Muscle of arm (tissue), 14 donors: ENCODE measurements at places on chromosomes 2 and 18. TPM values are rescaled to one million over a fixed set of nuclear protein-coding genes. Genes with fewer than 3 reads are reported as not detected.

DNA sequence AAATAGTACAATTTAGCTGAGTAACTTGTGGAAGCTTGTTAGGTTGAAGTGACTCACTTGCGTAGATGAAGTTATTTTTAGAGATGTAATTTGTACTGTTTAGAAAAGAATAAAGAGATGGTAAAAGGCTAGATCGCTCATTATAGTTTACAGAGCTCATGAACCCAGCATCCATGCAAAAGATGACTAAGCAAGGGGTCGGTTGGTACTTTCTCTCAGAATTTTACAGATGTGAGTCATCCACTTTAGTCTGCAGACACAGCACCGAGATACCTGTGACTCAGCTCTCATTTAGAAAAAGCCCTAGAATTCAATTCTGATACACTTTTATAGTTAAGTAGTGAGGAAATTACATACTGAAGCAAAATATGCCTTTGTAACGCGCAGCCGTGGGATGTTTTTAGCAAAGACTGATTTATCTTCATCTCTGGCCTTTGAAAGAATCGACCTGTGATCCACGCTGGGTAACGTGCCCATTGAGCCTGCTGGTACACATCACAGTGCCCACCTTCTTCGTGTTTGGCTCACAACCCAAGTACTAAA lies 116.5 kb upstream of the FOSL2 start:
- no peak for DNase-seq

The ECEL1 gene
- 0.27 TPM for polyA plus RNA-seq

GRCh38 chr2:231425811-231426703 lies 30.5 kb downstream of the B3GNT7 start:
- no peak for DNase-seq

DNA sequence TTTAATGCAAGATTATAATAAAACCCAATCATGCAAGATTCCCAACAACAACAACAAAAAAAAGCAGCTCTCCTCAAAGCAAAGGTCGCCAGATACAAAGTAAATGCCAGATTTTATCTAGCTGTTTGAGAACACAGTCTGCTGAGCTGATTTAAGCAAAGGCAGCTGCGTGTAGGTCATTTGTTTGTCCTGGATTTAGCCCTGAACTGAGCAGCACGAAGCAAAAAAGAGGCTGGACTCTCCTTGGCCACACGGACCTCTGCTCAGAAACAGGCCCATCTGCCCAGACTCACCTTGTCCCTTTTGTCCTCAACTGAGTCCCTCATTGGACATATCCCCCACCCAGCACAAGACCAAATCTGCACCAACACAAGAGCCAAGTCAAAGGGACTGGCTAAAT lies 91.5 kb downstream of the PID1 start:
- peak; percentile 23 for DNase-seq

GRCh38 chr2:10406016-10406415 lies 42.1 kb downstream of the ODC1 start:
- DNase-seq, result no peak

The C2orf15 gene
- 1.1 TPM for polyA plus RNA-seq

- no peak for DNase-seq
Measured at GRCh38 chr2:119157850-119158511, 570 bp downstream of the C1QL2 start.

DNA sequence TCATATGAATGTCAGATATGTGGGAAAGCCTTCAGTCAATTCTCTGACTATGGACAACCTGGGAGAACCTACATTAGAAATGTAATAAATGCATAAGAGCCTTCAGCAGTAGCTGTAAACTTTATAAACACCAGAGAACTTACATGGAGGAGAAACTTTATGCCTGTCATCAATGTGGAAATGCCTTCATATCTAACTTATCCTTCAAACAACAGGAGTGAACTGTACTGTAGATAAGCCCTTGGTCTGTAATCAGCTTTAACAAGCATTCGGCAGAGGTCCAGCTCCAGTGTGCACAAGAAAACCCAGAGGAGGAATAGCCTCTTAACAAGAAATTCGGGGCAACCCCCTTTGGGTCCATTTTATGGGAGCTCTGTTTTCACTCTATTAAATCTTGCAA lies 14.8 kb upstream of the UXS1 start:
- no peak for DNase-seq

- DNase-seq, result no peak
Measured at GRCh38 chr2:121121661-121122060, 163.3 kb downstream of the TFCP2L1 start.

DNA sequence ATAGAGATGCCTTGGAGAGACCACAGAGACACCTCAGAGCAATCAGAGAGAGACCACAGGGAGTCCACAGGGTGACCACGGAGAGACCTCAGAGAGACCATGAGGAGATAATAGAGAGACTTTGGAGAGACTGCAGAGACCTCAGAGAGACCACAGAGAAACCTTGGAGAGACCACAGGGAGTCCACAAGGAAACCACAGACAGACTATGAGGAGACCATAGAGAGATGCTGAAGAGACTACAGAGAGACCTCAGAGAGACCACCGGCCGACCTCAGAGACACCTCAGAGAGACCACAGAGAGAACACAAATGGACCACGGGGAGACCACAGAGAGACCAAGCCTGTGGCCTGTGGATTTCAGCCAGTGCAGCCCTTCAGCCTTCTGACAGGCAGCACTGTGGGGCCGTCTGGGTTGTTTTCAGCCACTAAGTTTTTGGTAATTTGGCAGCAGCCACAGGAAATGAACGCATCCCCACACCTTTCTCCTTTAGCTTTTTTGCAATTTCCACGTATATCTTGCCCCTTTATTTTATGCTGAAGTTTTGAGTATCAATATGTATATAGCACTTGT lies 11.4 kb upstream of the TMEM18 start:
- no peak for DNase-seq

The DSG2 gene
- 22.7 TPM for polyA plus RNA-seq

- no peak for DNase-seq
Measured at GRCh38 chr2:157758586-157758985, 117.5 kb downstream of the ACVR1 start.

- DNase-seq, result no peak
Measured at GRCh38 chr18:74273394-74273793, 18.4 kb downstream of the CYB5A start.

GRCh38 chr2:33265584-33266338 lies 210.7 kb upstream of the RASGRP3 start:
- DNase-seq, result no peak

DNA sequence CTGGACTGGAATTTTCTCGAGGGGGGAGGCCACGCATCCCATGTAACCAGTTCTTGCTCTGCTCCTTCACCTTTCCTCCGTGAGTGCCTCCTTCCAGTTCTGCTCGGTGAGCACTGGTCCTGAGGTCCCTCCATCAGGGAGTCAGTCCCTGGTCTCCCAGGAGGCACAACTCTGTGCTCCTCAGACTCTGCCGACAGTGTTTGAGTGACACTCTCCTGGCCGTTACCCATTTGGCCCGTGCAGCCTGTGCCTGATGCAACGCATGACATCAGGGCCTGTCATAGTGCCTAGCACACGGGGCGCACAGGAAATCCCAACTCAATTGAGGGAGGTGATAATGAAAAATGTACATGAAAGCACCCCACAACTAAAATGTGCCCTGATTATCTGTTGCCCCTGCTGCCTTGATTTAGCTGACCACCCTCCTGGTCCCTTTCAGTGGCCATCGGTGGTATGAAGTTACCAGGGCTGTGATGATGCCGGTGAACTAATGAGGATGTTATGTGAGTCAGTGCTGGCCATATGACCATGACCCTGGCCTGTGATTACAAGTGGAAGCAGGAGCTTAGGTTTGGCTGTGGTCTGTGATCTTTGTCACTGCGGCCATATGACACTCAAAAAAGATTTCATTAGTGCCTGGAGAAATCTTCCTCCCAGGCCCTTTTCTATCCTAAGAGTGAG lies 144.6 kb downstream of the TDRD15 start:
- no peak for DNase-seq

The MAL gene
- 4.5 TPM for polyA plus RNA-seq

The IHH gene
- 0.09 TPM for polyA plus RNA-seq

- peak; percentile 66 for DNase-seq
Measured at GRCh38 chr2:147051248-147051647, 793.6 kb upstream of the ACVR2A start.

The CYP20A1 gene
- polyA plus RNA-seq, result 12.8 TPM

DNA sequence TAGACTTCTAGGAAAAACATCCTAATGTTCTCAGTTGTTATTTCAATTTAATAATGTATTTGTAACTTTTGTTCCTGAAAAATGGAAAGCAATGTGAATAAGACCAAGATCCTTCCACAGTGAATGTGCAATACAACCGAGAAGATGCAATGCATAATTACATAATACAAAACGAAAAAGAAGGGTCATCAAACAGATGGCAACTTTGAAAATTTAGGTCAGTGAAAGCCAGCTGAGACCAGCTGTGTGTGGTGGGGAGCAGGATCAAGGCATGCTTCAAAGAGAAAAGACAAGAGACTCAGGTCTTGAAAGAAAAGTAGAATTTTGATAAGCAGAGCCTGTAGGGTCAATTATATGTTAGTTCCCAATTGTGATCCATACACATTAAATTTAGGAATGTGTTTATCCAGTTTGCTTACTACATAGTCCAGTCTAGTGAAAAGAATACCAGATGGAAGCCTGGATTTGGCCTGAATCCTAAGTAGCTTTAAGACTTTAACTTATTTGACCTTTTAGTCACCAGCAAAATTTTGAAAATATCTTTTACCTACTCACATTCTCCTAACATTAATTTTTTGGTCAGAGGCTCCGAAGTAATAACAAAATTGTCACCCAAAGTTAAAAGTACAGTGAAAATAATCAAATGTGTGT lies 93.7 kb downstream of the COBLL1 start:
- no peak for DNase-seq

The ABCG8 gene
- 0.08 TPM for polyA plus RNA-seq

DNA sequence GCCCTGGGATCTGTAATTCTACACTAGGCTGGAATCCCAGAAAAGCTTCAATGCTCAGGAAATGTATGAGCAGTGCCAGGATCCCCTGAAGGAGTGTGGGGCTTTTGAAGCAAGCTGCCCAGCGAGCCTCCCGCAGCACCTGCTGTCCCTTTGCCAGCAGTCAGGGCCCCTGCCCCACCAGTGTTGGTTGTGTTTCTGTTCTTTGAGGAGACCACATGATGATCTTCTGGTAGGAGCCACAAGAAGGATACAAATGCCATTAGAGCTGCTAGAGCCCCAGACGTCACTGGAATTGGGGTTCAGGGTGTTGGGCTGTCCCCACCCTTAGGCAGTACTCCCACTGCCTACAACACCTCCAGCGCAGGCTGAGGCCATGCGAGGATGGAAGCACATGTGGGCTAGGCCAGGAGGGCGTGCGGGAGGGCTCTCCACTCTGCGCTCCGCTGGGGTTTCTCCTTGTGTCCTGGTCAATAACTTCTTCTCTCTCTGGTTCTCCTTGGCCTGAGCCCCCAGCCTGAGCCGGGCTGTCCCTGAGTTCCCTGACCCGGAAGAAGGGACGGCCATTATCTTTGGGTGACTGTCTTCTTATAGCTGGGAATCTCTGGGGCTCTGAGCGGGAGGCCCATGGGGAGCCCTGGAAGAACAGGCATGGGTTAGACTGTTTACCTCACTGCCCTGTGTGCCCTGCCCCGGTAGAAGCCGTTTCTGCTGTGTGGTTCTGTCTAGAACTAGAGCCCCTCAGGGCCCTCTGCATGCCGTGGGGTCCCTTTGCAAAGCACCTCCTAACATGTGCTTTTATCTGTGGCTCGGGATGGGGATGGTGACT lies 73.9 kb downstream of the LRRFIP1 start:
- no peak for DNase-seq

The FBXO48 gene
- not detected for polyA plus RNA-seq

- DNase-seq, result no peak
Measured at GRCh38 chr2:148993351-148993750, 45.1 kb upstream of the LYPD6B start.

The REG3A gene
- polyA plus RNA-seq, result not detected

The CDK15 gene
- 1.7 TPM for polyA plus RNA-seq

GRCh38 chr2:64313398-64313723 lies 140.6 kb upstream of the LGALSL start:
- DNase-seq, result peak; percentile 19

GRCh38 chr2:49598231-49598630 lies 443.9 kb upstream of the FSHR start:
- no peak for DNase-seq

DNA sequence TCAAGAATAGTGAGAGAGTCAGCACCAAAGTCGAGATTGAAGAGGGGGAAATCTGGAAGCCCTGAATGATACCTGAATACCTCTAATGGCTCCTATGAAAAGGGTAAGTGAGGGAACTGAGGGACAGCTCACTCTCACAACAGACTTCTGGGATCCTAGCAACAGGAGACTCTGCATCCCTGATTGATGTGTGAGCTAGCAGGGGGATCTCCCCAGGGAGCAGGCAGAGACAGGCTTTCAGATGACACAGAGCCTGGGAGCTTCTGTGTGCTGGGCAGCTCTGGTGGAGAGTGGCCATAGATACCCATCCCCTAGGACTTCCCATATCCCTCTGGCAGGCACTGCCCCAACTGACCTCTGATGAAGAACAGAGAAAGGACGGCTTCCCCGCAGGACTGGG lies 206.2 kb downstream of the EXOC6B start:
- DNase-seq, result no peak

The POTEJ gene
- polyA plus RNA-seq, result not detected

- DNase-seq, result no peak
Measured at GRCh38 chr2:2484301-2484700, 153.2 kb upstream of the MYT1L start.

DNA sequence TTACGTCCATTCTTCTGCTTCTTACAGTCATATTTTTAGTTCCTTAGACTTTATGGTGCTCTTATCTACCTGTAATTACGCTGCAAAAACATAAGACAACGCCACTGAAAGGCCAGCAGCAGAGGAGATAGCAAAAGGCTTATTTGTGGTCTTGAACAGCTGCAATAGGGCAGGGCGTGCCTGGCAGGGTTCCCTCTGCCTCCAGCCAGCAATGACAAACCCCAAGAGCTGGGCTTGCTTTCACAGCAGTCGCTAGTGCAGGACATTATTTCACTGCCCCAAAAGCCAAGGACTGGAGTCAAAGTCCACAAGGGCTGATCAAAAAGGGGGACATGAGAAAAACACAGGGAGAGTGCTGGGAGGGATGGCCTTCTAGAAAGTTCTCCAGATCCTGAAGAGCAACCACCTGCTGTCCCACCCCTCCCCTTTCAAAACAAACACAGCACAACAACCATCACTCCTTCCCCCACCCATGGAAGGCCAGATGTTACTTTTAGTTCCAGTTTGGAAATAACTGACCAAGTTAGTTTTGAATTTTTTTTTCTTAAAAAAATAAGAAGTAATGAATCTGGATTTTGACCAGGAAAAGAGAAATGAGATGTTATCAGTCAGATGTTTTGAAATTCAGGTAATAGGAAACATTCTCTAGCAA lies 127.8 kb downstream of the RBMS1 start:
- DNase-seq, result peak; percentile 78

The HOXD12 gene
- not detected for polyA plus RNA-seq

- DNase-seq, result no peak
Measured at GRCh38 chr2:207328944-207329386, 163.2 kb upstream of the KLF7 start.

The GAREM1 gene
- 20.2 TPM for polyA plus RNA-seq

GRCh38 chr2:48588745-48589144 lies 28.9 kb upstream of the GTF2A1L start:
- DNase-seq, result no peak

DNA sequence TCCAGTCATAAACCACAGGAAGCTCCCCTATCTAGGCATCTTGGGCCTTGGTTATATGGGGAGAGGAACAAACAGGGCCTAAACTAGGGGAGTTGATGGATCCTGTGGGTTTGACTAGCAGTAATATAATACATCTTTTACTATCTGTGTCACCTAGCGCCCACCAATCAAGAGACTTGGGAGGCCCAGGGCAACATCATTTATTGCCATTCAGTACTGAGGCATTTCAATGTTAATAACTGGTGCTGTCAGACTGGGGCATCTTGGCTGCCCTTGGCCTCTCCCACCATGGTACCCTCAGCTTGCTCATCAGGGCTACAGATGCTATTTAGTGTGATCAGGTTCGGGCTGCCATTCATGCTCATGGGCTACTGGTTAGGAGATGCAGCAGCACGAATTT lies 320.7 kb downstream of the MYCN start:
- DNase-seq, result no peak
